ENCODE measurements at places on chromosomes 16 and 17.

DNA sequence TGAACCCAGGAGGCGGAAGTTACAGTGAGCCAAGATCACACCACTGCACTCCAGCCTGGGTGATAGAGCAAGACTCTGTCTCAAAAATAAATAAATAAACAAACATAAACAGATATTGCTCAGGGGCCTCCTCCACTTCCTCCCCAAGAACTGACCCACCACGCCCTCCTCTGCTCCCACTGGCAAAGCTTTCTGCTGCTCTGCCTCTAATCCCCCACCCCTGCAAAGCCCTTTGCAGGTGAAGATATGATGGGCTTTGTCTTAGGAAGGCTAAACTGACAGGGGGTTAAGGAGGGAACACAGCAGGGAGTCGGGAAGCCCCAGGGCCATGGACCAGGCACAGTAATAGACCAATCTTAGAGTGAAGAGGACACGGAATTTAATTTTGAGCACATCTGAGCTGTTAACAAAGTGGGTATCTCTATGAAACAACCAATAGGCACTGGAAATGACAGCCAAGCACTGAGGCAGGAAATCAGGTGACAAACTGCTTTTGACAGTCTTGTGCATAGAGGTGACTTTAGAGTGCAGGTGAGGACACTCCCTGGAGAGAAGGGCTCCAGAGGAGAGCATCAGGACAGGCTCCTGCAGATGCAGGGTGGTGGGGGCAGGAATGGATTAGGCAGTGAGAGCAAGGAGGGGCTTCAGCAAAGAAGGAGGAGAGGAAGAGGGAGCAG is 6.4 kb upstream of the CD300LD start:
- DNase-seq, result no peak

- no peak for DNase-seq
Measured at GRCh38 chr16:24497440-24497839, 41.9 kb upstream of the RBBP6 start.

DNA sequence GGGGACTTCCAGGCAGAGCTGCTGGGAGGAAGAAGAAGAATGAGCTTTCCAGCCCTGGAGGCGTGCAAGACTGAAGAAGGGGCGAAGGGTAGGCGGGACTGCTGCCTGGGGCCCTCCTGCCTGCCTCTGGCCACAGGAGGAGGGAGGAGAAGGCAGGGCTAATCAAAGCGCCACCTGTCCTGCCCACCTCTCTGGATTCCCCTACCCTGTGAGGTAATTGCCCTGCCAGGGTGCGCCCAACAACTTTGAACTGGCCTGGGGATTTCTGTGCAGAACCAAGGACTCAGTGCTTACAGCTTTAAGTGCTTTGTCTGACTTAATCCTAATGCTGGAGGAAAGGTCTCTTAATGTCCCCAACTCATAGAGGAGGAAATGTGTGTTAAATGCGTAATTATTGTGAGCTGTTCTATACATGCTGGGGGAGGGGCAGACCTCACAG is at the start of gene NOXO1:
NOXO1 (minus strand) TSS at position 72 of the 439 bp plus-strand sequence. CDS start 290 bp downstream, outside the sequence.
- no peak for DNase-seq

GRCh38 chr16:50815382-50815781 is 73.5 kb downstream of the CYLD start:
- DNase-seq, result no peak

All from esophagus squamous epithelium (tissue), 5 donors.